Activated T-helper 1 cell treated with anti-CD3 and anti-CD28 coated beads, Interleukin-12 subunit alpha, Interleukin-12 subunit beta, Interleukin-2, Interleukin-4 antibody, amounts not matched to agents 30 ng/mL and 10 ng/mL and 1 ng/mL, durations not matched to agents 14 hours and 24 hours and 36 hours (primary cell): ENCODE measurements at places on chromosomes 6 and 20.

GRCh38 chr6:85115876-85116275 is 334.0 kb upstream of the NT5E start:
- no peak for DNase-seq

- DNase-seq = no peak
Measured at GRCh38 chr20:17816804-17817587, 117.2 kb downstream of the BANF2 start.

- no peak for DNase-seq
Measured at GRCh38 chr6:35216851-35217811, 3.4 kb downstream of the SCUBE3 start.

DNA sequence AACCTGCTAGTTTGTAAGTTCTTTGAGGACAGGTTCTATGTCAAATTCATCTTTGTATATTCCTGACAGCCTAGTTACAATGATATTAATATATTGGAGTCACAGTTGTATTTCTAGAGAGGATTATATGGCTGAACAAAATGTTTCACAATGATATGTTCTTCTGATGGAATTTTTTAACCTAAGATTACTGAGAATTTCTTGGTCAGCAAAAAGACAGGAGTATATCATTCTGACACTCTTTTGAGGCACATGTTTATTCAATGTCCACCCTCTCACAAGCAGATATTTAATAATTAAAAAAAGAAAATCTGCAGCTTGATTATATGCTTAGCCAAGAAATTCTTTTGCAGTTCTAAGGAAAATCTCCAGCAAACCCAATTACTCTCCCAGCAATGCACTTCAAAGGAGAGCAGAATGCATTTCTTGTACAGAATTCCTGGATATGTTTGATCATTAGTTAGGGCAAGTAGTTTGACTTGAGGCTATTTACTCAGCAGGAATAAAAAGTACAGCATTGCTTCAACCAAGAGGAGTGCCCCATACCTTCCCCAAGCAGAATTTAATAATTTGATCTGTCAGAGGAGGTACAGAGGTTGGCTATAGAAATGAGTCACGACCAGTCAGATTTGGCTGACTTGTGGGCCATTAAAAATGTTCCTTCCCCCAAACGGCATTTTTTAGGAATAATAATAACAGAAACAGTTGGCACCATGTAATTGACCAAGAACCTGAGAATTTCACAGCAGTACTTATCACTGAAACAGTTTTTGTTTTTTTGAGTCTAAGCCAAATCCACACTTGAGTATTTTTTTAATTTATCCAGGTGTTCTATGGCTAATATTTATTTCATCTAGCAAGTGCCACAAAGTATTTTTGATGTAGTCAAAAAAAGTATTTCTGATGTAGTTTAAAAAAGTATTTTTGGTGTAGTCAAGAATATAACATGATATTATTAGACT is 508.1 kb upstream of the FLRT3 start:
- DNase-seq = no peak

- no peak for DNase-seq
Measured at GRCh38 chr6:16683641-16684194, 77.5 kb downstream of the ATXN1 start.

- DNase-seq = no peak
Measured at GRCh38 chr20:19603376-19603750, 154.7 kb upstream of the RIN2 start.

DNA sequence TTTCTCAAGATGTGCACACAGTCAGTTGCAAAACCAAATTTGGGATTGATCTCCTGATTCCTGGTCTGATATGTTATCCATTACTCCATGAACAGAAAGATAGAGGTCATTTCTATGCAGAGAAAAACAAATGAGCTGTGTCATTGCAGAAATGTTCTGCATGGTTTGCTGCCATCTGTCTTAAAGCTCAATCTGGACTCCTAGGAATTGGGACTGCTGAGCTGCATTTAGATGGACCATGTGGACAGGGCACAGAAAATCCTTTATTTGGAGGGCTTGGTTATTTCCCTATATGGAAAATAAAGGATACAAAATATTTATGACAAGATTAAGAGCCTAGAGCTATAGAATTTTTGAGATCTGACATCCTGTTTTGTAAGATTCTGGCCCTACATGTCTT is 91.3 kb downstream of the ADGRB3 start:
- DNase-seq = no peak

DNA sequence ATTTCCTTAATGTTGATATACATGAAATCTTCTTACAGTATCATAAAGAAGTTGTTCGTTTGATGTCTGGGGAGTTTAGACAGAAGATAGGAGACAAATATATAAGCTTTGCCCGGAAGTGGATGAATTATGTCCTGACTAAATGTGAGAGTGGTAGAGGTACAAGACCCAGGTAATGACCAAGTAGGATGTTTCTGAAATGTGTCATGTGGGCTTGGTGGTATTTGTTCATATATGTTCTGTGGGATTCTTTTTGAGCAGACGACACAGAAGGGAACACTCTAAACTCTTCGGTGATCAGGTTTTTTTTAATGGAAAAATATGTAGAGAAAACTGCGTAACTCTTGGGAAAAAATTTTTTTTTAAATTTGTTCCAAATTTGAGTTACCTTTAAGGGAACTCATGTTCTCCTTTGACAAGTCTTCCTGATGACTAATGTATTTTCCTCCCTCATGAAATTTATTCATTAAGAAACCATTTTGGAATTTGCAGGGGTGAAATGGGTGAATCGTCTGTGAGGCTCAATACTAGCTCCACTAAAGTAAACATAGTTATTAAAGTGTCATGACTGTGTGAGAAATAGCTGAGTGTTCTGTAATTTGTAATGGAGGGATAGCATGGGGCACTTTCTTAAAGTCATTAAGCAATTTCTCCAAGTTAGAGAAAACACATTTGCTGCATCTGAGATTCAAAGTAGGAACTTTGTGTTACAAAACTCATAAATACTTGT is 100.6 kb downstream of the MAP3K4 start:
- DNase-seq = no peak

- no peak for DNase-seq
Measured at GRCh38 chr20:61057443-61058121, 194.5 kb upstream of the CDH4 start.

GRCh38 chr6:169700296-169700695 is 1.5 kb downstream of the WDR27 start:
- DNase-seq = no peak

DNA sequence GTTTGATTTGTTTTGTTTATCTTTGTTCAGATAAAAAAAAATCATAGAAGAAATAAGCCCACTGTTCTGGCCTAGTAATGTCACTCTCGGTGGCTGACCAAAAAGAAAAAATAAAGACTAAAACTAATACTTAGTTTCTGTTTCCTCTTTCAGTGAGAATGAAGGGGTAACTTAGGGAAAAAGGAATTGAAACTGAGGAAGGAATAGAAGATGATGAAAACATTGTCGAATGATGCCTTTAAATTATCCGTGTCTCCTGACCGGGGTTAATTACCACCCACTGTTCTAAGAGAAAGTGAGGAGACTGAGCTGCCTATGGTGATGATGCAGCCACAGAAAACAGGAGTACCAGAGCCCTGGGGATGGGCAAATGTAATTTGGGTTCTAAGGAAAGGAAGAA is 73.1 kb downstream of the PTCHD4 start:
- DNase-seq = no peak
